A549 (cell line): ENCODE measurements at places on chromosomes 16 and 17.

GRCh38 chr16:35533683-35534082, 2074.3 kb downstream of the TP53TG3F start:
- DNase-seq = no peak

DNA sequence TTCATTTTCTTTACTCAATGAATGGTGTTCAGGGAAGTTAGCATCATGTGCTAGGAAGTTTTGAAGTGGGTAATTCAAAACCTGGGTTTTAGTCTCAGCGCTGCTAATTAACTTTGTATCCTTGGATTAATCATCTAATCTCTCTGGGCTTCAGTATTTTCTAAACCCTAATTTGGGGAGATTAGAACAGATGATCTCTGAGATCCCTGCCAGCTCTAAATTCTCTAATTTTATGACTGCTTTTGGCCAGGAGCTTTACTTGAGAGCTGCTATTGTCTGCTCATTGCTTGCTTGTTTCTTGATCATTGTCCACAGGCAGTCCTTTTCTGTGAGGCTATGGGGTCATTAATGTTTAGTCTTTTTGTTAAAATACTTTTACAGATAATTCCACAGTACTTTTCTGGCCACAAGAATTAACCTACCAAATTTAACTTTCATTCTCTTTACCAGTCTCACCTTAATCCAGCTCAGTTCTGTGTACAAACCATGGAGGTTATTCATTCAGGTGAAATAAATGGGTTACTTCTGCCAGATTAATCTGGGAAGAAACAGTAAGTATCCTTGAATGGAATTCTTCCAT, 28.4 kb upstream of the VWA3A start:
- DNase-seq = no peak

- DNase-seq = peak; percentile 80
Measured at GRCh38 chr17:66715745-66716156, 119.2 kb upstream of the CACNG5 start.

GRCh38 chr17:41131979-41132378, 8.0 kb upstream of the KRTAP4-12 start:
- DNase-seq = peak; percentile 27

DNA sequence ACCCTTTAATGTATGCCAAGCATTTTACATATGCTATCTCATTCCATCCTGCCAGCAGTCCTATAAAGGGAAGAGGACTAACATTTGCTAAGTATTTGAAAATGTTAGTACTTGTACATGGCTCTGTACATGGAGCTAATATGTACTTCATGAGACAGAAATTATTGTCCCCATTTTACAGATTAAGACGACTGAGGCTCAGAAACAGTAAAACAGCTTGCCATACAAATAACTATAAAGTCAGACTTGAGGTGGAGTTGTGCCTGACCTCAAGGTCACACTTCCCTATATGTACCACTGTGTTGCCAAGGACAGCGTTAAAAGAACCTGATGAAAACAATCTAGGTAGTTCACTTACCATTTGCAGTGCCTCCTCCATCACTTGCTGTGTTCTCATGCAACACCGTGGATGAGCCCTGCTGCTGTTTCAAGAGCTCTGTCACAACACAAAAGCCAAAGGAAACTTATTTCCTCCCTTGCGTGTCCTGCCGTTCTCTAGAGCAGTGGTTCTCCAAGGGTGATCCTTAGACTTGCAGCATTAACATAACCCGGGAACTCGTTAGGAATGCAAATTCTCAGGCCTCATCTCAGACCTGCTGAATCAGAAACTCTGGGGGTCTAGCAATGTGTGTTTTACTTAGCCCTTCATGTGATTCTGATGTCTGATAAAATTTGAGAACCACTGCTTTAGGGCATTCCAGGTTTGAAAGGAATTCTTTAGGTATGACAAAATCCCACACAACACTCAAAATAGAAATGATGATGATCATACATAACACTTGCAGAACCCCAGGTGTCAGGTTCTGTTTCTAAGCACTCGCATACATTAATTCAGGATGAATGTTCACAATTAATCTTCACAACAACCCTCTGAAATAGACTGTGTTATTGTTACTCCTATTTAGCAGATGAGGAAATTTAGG, 51.2 kb upstream of the MTMR4 start:
- no peak for DNase-seq

DNA sequence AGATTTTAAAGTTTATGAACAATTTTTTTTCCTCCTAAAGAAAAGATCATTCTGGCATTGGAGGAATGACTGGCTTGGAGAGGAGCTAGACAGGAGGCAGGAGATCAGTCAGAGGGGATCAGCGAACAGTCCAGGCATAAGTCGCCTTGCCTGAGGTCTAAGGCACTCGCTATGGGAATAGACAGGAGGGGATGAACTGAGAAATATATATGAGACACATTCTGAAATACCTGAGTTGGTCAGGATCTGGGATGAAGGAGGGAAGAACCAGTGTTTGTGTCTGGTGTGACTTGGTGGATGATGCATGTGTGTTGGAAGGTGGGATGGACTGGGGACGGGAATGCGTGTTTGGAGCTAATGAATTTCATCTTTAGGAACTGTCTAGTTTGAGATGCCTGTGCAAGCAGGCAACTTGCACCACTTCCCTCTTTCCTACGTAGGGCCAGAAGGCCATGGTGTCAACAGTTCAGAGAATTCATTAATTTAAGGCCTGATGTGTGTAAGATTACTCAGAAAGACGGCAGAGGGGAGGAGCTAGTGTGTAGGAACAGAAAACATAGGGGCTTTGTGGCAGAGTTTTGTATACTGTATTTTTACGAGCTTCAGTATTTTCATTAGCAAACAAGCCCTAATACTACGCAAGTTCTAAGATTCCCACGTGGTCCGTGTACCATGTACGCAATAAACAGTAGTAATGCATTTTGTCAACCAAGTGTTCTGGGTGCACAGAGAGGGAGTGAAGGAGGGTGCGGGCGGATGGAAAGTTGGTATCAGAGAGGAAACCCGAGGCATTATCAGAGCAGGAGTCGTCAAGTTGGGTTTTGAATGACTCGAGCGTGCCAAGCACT, 825 bp downstream of the HEATR6 start:
- DNase-seq = no peak

DNA sequence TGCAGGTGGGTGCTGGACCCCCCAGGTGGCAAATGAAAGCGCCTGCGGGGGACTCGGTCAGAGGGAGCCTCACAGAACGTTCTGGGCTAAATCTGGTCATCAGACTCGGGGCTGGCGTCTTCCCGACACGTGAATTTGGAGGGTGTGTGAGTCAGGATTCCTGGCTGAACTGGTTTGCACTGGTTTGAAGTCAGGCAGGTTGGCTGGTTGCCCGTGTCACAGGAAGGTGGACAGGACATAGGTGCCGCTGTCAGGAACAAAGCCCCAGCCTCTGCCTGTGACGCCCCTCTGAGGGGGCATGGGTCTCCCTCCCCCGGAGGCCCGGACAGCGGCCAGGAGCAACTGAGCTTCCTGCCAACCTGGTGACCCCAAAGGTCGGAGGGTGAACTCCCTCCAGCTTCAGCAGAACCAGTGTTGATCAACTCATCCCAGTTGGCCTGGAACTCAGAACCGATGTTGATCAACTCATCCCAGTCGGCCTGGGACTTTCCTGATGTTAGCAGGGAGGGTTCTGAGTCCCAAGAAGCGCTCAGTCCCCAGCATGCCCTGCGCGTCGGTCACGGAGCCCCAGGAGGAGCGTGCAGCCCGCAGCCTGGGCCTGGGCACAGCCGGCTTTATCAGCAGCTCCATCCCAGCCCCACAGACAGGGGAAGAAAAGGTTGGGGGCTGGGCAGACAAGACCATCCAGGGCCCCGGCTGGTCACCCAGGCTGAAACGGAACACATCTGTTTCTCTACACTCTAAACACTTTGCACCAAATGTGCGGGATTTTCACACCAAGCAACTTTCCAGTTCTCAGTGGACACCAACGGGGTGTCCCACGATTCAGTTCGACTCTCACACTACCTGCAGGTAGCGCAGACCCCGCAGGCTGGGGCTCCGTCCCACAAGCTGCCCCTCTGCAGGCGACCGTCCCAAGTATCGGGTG, 14.4 kb upstream of the METRNL start:
- no peak for DNase-seq

GRCh38 chr17:28912281-28912937, 9.5 kb upstream of the DHRS13 start:
- no peak for DNase-seq

GRCh38 chr17:37160944-37161343, 212.2 kb downstream of the AATF start:
- DNase-seq = peak; percentile 20

- no peak for DNase-seq
Measured at GRCh38 chr17:73695035-73695738, 50.9 kb upstream of the SDK2 start.

- no peak for DNase-seq
Measured at GRCh38 chr16:3101841-3102470, 2.9 kb upstream of the ZSCAN10 start.

DNA sequence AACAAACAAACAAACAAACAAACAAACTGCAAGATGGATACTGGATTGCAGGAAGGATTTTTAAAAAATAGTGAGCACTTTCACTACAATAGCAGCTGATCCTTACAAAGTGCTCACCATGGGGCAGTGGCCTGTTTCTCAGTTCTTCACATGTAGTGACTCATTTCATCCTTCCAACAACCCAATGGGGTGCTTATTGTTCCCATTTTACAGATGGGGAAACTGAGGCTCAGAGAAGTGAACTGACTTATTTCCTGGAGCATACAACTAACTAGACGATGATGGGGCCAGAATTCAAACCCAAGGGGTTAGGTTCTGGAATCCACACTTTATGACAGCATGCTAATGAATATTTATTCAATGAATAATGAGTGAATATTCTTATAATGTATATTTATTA, 61.2 kb downstream of the MYH11 start:
- DNase-seq = no peak

GRCh38 chr17:68775318-68775717, 174.2 kb upstream of the FAM20A start:
- DNase-seq = no peak

- no peak for DNase-seq
Measured at GRCh38 chr16:15032547-15033308, 23.1 kb downstream of the NTAN1 start.

DNA sequence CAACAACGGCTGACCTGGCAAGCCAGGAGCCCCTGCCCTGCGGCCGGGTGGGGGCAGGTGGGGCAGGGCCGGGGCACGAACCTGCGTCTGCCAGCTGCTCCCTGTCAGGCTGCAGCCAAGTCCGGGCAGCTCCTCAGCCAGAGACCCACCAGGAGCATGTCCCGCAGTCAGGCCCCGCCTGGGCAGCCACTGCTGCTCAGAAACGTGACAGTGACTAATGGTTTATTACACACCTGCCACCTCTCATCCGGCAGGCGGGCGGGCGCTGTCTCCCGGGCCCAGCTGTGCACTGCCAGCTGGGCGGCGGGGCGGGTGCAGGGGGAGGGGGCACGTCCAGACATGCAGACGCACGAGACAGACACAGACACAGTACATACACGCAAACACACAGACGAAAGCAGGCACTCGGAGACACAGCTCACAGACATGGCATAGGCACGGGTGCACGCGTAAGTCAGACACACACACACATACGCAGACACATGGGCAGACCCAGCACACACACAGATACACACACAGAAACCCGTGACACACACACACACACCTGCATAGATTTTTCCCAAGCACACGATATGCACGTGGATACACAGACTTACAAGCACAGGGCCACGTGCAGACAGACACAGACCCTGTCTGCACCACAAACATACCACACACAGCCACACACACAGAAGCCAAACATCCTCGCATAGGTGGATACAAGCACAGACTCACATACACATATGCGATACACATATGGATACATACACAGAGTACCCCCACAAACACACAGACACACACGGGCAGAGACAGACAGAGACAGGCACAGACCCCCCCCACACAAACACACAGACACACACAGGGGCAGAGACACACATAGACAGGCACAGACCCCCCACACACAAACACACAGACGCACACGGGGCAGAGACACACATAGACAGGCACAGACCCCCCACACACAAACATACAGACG, 248.3 kb upstream of the CIBAR2 start:
- DNase-seq = no peak

- DNase-seq = no peak
Measured at GRCh38 chr16:58658796-58659211, 25.8 kb downstream of the SLC38A7 start.

GRCh38 chr16:4481963-4482362, 5.8 kb downstream of the HMOX2 start:
- DNase-seq = no peak

GRCh38 chr16:67177743-67178699, 5.7 kb downstream of the MATCAP1 start:
- peak; percentile 57 for DNase-seq

DNA sequence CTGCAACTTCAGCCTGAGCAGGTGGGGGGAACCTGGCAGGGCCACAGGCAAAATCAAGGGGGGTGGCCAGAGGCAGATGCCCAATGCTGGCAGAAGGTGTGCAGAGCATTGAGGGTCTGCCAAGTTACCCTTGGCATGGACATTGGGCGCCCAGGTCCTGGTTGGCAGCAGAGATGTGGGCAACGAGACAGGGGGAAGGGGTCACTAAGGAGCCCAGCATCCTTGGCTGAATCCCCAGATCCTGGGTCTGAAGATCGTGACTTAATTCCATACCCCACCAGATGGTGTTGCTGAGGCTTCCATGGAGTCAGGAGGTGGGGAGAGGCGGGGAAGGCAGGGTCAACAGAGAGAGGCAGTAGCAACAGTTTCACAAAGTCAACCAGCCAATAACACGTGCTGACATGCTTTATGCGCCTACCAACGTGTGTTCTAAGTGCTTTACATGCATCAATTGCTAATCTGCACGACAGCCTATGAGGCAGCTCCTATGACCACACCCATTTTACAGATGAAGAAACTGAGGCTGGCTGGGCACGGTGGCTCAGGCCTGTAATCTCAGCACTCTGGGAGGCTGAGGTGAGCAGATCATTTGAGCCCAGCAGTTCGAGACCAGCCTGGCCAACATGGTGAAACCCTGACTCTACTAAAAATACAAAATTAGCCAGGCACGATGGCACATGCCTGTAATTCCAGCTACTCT, 83.3 kb downstream of the GSG1L start:
- no peak for DNase-seq

DNA sequence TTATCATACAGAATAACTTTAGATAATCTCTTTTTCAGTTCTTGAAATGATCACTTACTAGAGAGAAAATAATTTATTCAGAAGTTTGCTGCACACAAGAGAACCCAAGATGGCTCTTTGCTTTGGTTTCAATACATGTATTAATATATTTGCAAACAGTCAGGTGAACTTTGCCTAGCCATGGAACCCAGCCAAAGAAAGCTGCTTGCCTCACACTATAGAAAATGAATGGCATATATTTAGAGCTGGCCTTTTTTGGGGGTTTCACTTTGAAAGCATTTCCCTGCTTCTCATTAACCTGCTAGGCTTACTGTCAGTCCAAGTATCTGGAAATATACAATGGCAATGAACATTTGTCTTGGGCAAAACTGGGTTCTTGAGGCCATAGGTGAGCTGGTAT, 75.3 kb downstream of the MRTFB start:
- no peak for DNase-seq

DNA sequence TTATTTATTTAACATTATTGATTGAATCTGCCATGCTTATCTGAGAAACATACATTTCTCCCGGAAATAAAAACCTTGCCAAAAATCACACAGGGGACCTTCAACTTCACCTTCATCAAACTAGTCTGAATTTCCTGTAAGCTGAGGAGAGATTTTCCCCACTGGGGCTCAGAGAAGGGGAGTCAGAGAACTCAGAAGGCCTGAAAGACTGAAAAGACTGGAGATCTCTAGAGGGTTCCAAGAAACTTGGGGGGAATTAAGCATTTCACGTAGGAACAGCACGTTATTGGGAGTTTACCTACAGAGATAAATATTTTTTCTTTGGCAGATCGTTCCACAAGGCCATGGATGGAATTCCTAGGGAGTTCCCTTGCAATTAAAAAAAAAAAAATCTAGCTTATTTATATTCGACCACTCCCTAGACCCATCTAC, 528 bp upstream of the NOL11 start:
- no peak for DNase-seq
